ENCODE measurements at places on chromosomes 11 and 22.

GRCh38 chr11:69654660-69655478 lies 13.9 kb downstream of the CCND1 start:
- no peak for DNase-seq

- DNase-seq: no peak
These were observed 17.7 kb upstream of the IL2RB start for GRCh38 chr22:37167176-37167980.

- no peak for DNase-seq
These were observed 543.3 kb upstream of the CHORDC1 start for GRCh38 chr11:90766121-90766520.

- DNase-seq: no peak
These were observed 26.7 kb downstream of the MOB2 start for GRCh38 chr11:1459764-1460395.

DNA sequence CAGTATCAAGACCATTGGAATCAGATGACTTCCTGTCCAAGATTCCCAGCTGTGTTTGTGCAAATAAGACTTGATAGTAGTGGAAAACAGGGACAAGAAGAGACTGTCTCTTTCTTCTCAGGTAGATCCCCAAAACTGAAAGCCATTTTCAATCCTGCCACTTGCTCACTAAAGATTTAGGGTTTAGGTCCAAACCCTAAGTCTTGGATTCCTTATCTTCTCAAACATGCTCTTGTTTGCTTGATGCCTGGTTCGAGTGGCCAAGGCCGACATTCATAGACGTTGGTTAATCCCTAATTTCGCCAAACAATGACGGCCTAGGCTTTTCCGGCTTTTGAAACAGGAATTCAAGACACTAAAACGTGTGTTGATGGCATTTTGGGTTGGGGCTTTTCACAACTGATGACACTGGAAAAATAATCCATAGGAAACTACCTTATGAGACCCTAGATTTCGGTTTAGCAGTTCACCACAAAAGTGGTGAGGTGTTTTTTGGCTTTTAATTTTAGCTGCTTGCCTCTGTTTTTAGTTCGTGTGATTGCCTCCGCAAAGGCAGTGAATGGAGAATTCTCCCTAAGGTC lies 1.0 kb upstream of the GTPBP1 start:
- DNase-seq: no peak

- no peak for DNase-seq
These were observed 188.8 kb upstream of the CADM1 start for GRCh38 chr11:115693002-115693401.

DNA sequence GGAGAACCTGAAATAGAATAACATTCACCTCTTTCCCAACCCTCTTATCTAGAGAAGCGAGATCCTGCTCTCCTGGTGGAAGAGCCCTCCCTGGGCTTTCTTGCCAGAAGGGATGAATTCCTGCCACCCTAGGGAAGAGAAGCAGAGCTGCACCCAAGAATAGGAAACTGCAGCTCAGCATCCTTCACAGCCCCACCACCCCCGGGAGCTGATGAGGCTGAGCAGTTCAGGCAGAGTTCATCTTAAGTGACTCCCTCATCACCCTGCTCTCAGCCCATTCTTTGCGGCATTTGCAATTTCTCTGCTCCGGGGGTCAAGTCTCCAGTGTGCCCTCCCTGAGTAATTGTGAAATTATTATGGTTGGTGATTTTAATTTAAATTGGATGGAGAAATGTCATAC lies 514.9 kb downstream of the BUD13 start:
- DNase-seq: no peak

DNA sequence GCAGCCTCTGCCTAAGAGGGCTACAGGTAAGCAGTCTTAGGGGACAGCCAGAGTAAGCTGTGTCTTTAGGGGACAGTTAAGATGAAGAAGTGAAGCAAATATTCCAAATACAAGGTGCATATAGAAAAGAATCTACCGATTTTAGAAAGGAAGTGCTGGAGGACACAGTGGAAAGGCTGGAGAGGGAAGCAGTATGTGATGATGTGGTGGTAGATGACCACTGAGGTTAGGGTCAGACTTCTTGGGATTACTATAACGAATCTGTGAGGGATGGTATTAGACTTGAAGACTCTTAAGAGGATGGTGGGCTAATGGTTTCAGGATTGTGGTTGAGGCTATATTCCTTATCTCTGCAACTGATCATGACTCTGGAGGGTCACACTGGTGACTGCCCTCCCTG lies 40.0 kb upstream of the PHOX2A start:
- no peak for DNase-seq

GRCh38 chr22:49476176-49476575 lies 351.5 kb downstream of the BRD1 start:
- DNase-seq: no peak

GRCh38 chr11:74185695-74186094 lies 14.6 kb downstream of the PPME1 start:
- DNase-seq: no peak

DNA sequence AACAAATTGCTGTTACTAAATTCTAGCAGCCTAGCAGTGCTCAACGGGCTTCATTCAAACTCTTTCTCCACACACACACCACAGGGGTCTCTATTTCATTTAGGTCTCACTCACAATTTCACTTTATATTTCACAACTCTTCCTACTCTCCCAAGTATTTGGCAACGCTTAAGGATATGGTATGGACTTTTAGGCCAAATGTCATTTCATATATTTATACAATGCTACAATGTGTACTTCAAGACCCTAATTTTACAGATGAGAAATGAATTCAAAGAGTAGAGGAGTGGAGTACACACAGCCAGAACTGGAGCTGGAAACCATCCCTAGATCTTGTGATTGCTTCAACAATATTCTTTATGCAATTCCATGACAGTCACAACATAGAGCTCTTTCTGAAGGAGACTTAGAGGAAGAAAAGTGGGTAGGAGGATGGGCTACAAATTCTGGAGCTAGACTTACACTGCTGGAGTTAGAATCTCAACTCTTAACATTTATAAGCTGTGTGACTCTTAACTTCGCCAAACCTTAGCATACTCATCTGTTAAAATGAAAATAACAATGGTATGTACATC lies 2.5 kb upstream of the MS4A13 start:
- no peak for DNase-seq

DNA sequence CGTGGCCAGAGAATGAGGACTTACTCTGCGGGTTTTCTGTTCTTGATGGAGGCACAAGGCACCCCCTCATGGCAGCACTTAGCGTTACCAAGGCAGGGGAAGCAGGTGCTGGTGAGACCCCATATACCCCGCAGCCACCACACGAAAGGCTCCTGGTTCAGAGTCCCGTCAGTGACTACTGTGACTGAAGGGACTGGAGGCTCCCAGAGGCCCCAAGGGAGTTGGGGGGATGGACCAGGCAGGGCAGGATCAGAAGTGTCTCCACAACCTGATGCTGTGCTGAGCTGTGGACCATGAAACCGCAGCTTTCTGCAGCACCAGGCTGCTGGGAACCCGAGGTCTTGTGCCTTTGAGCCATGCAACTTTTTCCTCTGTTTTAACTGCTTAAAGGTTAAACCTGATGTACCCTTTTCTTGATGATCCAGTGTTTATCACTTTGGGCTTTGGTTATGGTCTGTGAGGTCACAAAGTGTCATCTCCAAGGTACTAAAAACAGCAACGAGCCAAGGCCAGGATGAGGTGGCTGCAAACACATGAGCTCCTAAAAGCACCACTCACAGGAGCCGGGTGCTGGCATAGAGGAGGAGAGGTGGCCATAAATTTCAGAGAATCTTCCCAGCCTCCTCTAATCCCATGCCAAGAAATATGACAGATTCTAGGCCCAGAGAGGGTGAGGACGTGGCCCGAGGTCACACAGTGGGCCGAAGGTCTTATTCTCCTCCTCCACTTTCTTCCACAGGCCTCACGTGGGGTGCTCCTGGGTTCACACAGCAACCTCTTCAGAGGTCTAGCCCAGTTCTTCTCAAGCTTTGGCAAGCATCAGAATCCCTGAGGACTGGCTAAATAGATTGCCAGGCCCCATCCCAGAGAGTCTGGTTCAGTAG lies 4.2 kb upstream of the LRRC32 start:
- DNase-seq: no peak

DNA sequence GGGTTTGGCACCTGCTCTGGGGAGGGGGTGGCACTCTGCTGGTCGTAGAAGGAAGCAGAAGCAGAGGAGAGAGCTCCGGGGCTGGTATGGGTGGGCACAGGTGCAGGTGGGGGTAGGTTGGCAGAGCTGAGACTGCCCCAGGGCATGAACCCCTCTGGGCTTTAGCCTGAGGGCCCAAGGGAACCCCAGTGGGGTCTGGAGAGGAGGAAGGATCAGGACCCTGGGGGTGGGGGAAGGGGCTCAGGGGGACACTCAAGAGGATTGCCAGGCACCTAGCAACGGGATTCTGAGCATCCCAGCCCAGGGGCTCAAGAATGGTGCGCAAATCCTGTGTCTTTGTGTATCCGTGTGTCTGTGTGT lies 6.3 kb downstream of the ALDH3B2 start:
- no peak for DNase-seq

DNA sequence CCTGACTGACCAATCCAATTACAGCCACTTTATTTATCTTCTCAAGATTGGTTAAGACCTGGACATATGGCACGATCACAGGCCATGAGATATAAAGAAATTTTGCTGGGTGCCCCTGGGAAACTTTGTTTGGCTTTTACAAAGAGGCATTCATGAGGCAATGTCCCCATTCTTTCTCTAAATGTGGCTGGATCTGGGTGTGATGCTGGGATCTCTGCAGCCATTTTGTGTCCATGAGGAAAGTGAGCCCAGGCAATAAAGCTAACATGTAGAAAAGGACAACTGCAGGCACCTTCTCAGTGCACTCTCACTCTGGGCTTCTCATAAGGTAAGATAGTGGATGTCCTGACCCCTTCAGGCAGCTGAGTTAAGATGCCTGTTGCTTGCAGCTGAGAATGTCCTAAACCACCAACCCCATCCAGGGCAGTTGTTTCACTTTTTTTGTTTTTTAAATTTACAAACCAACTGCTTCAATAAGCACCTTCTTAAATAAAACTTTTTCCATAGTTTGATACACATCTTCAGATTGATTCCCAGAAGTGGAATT lies 372.3 kb downstream of the MIAT start:
- no peak for DNase-seq

DNA sequence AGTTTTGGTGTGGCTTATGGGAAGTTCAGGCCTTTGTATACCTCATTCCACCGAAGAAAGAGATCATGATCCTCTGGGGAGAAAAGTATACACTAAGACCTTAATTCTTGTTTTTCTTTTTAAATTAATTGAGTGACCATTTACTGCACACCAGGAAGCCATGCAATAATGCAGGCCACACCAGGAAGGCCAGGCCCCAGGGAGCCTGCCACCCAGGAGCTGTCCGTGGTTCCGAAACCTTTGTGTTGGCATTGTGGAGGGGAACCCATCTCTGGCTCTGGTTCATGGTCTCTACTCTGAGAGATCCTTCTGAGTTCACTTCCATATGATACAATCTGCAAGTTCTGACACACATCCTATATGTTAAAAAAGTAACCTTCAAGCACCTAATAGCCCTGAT lies 291.8 kb downstream of the MIAT start:
- DNase-seq: no peak

DNA sequence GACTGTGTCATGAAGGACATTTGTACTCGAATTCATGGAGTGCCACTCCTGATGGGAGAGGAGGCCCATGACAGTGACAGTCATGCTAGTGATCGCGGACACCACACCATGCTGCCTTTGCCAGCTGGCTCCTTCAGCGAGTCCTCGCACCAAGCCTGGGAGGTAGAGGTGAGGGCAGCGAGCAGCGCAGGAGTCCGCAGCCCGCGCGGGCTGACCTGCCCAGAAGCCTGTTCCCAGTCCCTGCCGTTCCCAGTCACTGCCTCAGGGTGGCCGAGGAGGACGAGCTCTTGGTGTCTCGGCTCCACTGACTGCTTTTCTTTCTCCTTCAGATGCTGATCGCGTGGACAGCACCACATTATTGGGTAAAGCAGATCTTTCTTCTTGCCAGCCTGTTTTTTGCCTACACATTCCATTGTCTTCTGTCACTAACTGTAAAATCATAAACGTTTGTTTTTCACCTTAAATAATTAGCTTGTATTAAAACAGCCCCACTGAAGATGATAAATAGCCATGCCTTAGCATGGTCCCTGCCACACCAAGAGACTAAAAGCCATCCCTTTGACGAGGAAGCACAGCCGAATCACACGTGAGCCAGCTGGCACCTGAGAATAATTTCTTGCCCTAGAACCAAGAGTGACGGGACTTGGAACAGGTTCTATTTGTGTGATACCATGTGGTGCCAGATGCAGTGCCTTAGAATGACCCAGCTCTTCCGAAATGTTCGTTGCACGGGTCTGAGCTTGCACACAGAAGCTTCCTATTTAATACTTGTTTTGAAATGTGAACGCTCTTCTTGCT lies 25.5 kb downstream of the FAM118A start:
- no peak for DNase-seq

GRCh38 chr11:76083563-76084451 lies 122.5 kb downstream of the WNT11 start:
- no peak for DNase-seq

DNA sequence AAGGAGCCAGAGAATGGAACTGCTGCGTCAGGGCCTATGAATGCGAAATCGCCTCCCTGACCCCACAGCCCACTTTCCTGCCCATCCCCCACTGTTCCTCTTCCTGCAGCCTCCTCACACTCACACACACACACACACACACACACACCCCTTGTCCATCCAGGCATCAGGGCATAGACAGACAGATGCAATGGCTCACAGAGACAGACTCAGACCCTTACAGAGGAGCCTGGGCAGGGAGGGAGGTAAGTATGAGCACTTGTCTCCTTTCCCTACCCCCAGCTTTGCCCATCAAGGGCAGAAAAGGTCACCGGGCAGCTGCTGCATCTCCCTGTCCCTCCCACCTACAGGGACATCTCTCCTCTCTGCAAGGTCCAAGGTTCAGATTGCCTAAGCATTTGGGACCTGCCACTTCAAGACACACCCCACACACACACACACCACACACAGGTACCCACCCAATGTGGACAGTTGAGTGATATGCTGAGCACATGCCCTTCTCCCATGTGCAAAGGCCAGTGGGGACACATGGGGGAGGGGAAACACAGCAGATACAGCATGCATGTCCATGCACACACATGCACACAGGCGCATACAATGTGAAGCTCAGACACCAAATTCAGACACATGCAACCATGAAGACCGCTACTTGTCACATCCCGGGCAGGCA lies 2.0 kb upstream of the NRXN2 start:
- DNase-seq: no peak

DNA sequence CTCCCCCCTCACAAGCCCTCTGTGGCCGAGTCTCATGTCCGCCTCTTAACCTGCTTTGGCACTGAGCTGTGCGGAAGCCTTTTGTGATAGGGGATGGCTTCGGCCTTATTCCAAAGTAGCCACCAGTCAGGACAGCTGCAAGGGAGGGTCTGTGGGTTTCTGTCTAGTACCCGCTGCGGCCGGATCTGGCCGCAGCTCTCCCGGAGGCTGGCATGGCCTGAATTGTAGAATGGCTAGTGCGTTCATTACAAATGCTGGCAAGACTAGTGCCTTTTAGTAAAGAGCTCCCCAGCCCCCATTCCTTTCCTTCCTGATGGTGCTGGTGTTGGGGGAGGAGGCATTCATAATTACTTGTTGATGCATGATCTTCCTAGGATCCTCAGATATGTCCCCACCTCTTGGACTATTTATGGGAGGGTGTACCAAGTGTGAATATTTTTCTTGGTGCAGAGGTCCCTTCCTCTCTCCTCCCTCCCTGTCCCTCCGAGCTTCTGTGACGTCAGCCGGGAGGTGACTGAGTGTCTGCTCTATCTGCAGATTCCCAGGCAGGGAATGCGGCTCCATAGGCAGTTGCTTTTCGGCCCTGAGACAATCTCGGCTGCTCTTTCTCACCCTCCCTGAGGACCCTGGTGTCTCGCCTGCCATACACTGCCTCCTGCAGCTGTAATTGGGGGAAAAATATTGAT lies 108.7 kb upstream of the E2F8 start:
- no peak for DNase-seq

GRCh38 chr22:33393432-33393831 lies 335.3 kb upstream of the SYN3 start:
- no peak for DNase-seq

Measured in stimulated activated CD4-positive, alpha-beta T cell treated with anti-CD3 and anti-CD28 coated beads, Interleukin-1b, Interleukin-23, amount 100 ng/mL, for 1 hour (primary cell).